ENCODE measurements at places on chromosomes 16 and 17.

GRCh38 chr17:17151541-17151940, 54.6 kb downstream of the PLD6 start:
- DNase-seq = peak; percentile 43

DNA sequence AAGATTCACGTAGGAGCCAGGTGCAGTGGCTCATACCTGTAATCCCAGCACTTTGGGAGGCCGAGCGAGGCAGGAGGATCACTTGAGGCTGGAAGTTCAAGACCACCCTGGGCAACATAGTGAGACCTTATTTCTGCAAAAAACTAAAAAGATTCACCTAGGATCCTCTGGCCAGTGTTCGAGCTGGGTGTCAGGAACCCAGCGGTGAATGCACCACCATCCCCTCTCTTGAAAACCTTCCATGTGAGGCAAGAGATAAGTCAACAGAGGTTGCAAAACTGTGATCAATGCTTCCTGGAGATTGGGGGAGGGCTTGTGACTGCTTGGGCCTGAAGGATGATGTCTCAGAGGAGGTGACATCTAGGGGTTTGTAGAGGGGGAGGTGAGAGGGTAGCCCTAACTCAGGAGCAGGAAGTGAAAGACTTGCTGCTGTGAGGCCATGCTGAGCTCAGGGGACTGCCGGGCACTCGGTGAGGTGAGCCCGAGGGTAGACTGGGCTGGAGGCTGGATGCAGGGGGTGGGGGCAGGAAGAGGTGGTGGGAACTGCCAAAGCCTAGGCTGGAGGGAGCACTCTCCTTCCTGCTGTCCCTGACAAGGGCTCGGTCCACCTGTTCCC, 11.7 kb downstream of the GJD3 start:
- DNase-seq = no peak

DNA sequence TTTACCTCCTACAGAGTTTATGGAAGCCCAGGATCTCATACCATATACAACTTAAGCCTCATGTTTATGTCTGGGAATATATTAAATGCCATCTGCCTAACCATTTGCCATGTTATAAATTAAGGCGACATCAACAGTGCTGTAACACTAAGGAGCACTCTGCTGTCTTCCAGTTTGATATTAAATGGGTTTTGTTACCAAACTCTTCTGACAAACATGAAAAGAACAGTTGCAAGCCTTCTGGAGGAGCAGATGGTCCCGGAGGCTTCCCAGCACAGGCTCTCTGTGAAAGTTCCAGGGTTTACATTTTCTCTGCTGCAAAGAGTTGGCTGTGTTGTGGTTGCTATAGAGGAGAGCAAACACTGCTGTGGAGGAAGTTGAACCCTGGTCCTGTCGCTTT, 545.3 kb upstream of the SALL1 start:
- no peak for DNase-seq

DNA sequence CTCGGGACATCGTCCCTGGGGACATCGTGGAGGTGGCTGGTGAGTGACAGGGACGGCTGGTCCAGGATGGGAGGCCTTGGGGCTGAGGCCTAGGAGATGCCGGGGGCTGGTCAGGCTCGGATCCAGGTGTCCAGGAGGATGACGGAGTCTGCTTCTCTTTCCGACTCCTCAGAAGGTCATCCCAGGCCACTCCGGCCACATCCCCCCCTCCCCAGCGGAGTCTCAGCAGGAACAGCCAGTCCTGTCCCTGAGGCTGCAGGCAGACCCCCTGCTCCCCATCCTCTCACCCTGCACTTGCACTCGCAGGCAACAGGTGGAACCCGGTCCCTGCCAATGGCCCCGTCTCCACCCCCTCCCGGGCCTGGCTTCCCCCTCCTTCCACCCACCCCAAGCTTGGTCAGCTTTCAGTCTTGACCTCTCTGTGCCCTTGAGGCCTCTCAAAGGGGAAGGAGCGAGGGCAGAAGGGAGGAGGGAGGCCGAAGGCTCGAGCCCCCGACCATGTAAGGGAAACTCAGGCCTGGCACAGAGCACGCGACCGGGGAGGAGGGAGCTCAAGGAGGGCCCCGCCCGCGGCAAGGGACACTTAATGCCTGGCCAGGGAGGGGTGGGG, 4.4 kb downstream of the ATP2A1 start:
- DNase-seq = no peak

DNA sequence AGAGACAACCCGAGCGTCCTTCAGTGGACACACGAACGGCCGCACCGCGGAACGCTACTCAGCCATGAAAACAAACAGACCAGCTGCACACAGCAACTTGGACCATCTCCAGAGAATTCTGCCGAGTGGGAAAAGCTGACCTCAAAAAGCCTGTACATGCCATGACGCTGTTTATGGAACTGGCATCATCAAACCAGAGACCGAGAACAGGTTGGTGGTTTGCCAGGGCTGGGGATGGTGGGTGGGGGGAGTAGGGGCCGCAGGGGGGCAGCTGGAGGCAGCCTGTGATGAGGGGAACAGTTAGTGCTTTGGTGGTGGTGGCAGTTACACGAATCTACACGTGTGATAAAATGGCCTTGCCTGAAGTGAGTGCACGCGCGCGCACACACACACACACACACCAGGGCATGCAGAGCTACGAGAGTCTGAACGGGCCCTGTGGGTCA, 169.8 kb downstream of the LAT start:
- DNase-seq = peak; percentile 83

DNA sequence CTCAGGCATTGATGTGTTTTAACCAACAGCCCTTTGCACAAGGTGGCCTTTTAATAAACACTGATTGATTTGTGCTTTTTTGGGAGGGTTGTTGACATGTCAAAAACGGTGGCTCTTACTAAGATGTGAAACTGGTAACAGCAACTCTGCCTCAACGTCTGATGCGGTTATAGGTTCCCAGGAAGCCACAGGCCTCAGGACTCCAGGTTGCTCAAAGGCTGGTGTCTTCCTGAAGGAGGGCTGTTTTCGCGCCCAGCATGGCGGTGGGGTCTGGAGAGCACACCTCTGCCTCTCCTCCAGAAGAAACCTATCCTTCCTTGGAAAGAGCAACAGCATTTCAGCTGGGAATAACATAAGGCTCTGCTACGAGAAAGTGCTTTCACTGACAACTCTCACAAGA, 187.5 kb downstream of the IRF8 start:
- no peak for DNase-seq

GRCh38 chr17:78725448-78726021, 56.5 kb downstream of the CYTH1 start:
- no peak for DNase-seq

- DNase-seq = peak; percentile 48
Measured at GRCh38 chr16:19167710-19168370, at the start of gene SYT17. SYT17 (plus strand) TSS chr16:19168240; CDS start chr16:19168647, 407 bp downstream.

- no peak for DNase-seq
Measured at GRCh38 chr17:77928519-77929179, 29.9 kb upstream of the TNRC6C start.

- DNase-seq = peak; percentile 75
Measured at GRCh38 chr16:69799611-69800031, 37.5 kb downstream of the WWP2 start.

GRCh38 chr16:30569746-30570635, 1.5 kb downstream of the ZNF688 start:
- DNase-seq = no peak

DNA sequence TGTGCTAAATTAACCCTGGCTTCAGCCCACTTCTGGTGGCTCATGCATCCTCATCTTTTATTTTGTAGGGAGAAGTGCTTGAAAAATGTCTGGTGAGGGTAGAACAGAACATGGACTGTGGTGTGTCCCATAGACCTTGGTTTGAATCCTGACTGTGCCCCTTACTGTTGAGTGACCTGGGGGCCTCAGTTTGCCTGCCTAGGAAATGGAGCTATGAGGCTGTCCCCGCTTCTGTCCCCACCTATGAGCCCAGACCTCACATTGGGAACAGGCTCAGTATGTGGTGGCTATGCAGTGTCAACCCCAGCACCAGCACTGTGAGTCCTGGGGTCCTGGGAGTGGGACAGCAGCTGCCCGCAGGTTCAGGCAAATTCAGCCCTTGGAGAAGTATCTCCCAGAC, 186.3 kb upstream of the GSE1 start:
- no peak for DNase-seq

All from IMR-90 (cell line).